ENCODE measurements at places on chromosomes 5 and 9.

- no peak for DNase-seq
These were observed 116.0 kb upstream of the LMX1B start for GRCh38 chr9:126497660-126498275.

DNA sequence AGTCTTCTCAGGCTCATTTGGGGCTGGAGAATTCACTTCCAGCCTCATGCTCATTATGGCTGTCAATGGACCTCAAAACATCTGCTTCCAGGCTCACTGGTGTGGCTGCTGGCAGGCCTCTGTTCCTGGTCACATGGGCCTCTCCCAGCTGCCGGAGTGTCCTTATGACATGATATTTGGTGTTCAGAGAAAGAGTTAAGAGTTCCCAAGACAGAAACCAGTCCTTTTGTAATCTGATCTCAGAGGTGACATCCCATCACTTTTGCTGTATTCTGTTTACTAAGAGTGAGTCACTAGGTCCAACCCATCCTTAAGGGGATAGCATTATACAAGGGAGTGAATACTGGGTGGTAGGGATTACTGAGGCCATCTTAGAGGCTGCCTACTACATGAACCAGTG, 104.6 kb downstream of the CACNA1B start:
- DNase-seq: no peak

- DNase-seq: no peak
These were observed 105.3 kb downstream of the PRDM9 start for GRCh38 chr5:23612701-23613100.

DNA sequence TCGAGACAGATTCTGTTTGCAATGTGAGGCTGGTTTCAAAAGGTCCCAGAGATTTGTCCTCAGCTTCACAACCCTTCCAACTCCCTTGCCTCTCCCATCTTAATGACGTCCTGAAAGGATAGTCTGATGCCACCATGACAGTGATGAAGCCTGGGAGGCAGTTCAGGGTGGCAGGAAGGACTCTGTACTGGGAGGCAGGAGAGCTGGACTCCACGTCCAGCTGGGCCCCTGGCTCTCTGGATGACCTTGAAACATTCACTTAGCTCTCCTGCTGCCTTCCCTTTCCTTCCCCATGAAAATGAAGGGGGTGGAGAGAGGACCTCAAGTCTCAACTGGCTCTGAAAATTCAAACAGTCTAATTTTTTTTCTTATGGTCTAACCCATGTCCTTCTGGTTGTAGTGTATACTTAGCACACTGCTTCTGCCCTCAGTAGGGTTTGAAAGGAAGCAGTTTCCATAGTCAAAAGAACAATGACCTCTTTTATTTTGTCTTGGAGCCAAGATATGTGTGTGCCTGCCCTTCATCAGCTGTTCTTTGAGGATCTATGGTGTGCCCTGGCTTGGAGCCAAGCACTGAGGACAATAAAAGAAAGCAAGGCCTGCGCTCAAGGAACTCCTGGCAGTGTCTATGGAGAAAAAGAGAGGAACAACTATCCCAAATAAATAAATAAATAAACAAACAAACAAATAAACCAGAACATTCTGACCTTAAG, 188.3 kb downstream of the GRIA1 start:
- peak; percentile 12 for DNase-seq

- DNase-seq: no peak
These were observed 236.6 kb downstream of the PJA2 start for GRCh38 chr5:109173036-109173794.

DNA sequence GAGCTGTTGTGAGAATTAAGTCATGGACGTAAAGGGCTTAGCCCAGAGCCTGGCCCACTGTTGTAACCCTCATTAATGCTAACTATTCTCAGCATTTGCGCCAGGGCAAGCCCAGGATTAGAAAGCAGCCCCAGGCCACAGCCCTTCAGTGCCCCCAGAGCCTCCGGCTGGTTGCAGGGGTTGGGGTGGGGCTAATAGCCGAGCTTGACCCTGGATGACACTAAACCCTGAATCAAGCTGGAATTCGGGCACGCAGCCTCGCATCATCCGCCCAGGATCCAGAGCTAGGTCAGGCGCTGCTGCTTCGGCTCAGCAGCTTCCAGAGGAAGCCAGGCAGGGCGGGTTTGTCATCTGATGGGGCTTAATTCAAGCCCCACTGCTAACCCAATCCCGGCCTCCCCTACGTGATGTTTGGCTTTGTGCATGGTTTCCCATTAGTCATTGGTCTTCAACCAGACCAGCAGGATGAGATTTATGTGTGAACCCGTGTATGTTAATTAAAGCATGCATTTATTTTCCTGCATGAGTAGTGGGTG, 1.2 kb upstream of the MEGF9 start:
- DNase-seq: peak; percentile 88

DNA sequence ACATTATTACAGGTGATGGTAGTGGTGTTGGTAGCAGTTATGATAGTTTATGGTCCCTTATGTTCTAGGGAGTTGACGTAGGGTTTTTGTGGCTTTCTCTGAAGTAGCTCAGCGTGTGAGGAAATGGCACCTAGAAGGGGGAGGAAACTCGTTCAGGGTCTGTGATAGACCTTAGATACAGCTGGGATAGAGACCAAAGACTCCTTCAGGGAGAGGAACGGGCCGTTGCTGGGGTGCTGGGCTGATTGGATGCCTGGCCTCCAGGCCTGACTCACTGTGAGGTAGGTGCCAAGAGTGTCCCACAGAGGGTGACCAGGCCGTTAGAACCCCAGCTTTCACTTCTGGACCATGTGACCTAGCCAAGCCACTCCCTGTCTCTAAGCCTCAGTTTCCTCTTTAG, 96.6 kb downstream of the DAB2IP start:
- no peak for DNase-seq

DNA sequence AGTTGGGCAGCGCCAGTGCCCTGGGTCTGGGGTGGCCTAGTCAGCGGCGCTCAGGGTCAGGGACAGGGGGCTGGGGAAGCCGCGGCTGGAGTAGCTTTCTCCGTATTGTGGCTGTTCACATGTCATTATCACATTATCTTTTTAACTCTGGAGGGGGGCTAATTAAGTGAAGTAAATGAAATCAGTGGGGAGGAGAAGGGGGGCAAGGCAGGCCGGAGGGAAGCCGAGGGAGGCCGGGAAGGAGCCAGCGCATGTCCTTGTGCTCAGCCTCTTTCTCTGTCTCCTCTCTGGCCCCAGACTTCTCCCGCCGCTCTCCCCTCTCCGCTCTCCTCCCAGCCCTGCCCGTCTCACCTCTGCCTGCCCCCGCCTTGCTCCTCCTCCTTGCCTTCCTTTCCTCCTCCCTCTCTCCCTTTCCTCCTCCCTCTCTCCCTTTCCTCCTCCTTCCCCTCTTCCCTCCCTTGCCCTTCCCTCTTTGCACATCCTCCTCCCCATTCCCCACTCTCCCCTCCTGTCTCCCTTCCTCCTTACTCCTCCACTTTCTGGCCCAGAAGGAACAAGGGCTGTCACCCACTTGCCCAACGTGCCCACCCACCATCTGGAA, 38.7 kb downstream of the ASS1 start:
- no peak for DNase-seq

DNA sequence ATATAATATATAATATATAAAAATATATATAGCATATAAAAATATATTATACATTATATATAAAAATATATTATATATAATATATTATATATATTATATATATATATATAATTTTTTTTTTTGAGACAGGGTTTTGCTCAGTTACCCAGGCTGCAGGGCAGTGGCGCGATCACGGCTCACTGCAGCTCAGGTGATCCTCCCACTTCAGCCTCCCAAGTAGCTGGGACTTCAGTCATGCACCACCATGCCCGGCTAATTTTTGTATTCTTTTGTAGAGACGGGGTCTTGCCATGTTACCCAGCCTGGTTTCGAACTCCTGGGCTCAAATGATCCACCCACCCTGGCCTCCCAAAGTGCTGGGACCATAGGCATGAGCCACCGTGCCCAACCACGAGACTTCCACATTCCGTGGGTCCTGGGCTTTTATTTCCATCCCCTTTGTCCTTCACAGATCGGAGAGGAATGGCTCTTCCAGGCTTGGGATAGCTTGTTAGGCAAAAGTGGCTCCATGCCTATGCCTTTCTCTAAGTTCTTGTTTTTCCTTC, 62.0 kb upstream of the IER5L start:
- DNase-seq: no peak

DNA sequence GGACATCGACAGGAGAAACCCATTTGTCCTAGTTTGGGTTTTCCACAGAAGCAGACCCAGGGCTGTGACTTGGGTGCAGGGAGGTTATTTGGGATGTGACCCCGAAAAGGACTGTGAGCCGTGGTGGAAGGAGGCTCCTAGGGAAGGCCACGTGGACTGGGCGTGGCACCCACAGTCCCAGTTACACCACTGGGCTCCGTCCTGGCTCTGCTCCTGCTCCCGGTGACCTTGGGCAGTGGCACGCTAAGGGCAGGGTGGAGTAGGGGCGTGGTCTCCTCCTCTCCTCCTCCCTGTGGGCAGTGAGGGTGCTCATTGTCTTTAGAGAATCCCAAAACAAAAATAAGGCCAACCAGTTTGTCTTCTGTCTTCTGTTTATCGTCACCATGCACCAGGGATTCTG, 190.1 kb downstream of the GADD45G start:
- no peak for DNase-seq

GRCh38 chr9:132935026-132935425, 9.4 kb downstream of the TSC1 start:
- DNase-seq: no peak

- DNase-seq: no peak
These were observed 287.7 kb downstream of the FER start for GRCh38 chr5:109035436-109035835.

GRCh38 chr9:129834489-129835127, 467 bp downstream of the C9orf78 start:
- peak; percentile 14 for DNase-seq

GRCh38 chr9:79013715-79014610, 557.8 kb upstream of the TLE4 start:
- DNase-seq: no peak

GRCh38 chr5:131548176-131548575, 86.9 kb downstream of the RAPGEF6 start:
- DNase-seq: no peak

- DNase-seq: no peak
These were observed 5.0 kb upstream of the EBF1 start for GRCh38 chr5:159104759-159105144.

DNA sequence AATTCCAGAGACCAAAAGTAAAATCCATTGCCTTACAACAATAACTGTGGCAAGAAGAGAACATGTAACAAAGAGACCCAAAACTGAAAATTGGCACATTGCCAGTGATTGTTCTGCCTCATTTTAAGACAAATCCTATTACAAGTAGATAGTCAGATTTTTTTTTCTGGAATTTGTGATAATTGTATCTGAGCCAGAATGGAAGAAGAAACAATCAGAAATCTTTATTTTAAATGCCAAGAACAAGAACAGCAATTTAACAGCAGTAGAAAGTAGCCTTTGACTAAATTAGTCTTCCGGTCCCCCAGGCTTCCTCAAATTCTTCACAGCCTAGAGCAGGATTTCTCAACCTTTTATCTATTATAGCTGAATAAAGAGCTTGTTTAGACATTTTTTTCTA, 106.7 kb upstream of the PTPN3 start:
- no peak for DNase-seq

DNA sequence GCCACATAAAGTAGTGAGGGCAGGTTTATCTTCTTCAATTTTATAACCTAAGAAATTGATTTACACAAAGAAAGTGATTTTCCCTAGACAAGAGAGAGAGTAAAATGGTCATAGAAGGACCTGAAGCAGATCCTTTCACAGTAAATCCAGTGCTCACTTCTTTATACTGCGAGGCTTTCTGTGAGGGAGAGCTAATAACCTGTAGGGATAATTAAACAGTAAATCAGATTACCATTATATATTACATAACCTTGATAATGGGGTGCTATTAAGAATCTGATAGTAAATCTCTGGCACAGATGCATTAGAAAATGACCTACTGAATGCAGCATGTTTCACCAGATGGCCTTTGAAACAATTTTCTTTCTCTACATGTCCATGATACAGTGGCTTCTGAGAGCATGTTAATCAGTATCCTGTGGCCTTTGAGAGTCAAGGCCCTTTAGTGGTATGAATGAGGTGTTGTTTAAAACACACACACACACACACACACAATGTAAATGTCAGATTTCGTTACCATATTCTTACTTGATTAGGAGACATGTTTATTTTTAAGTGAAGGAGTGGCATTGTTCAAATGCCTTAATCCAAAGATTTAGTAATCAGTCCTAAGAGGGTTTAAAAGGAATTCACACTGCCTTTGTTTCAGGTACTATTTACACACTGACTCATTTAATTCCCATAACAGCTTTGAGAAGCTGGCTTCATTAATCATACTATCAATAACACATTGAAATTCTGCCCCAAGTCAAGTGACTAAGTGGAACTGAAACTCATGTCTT, 124.7 kb downstream of the ALDH1A1 start:
- DNase-seq: no peak

GRCh38 chr5:168088410-168089173, 202.9 kb upstream of the WWC1 start:
- DNase-seq: no peak

GRCh38 chr5:75364571-75365280, 27.7 kb downstream of the HMGCR start:
- DNase-seq: no peak

DNA sequence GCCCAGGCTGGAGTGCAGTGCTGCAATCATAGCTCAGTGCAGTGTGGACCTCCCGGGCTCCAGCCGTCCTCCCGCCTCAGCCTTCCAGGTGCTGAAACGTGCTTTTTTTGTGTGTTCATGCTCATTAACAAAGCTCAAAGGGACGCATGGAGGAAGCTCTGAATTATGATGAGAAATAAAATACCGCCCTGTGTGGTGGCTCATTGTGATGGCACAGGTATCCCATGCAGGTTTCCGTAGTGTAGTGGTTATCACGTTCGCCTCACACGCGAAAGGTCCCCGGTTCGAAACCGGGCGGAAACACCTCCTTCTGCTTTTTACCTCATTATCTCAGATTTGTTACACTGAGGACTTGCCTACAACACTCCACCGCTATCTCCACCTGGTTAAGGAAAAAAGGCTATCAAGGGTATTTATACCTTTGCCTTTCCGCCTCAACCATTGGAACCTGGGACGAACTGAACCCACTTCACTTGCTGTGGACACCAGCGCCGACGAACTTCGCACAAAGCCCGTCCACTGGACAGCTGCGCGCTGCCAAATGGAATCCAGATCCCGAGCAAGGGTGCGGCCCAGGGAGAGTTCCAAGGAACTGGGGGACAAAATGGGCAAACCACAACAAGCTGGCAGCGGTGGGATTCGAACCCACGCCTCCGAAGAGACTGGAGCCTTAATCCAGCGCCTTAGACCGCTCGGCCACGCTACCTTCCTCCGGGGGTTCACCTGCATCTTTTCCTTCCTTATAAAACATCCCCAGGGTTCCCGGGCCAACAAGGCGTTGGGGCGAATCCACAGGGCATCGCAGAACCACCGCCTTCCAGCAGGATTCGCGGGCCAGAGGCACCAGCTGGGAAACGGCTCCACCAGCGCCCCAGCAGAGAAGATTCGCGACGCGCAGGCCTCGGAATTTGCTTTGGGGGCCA, 26.3 kb downstream of the OR2V2 start:
- DNase-seq: peak; percentile 70

All from kidney (tissue), 22 donors.